ENCODE measurements at places on chromosomes 13 and 19.

DNA sequence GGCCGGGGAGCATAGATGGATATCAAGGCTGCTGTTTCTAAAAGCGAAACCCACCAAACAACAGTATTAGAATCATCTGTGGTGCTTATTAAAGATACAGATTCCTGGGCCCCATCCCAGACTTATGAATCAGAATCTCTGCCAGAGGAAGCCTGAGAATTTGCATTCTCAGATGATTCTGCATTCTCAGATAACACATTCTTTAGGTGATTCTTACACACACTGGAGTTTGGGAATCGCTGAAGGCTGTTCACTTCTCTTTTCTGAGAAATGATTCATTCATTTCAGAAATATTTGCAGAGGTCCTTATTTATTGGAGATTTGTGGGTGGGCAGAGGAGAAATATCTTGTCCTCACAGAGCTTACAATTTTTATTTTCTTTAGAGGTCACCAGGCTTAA, 24.4 kb downstream of the ALOX5AP start:
- no peak for DNase-seq

DNA sequence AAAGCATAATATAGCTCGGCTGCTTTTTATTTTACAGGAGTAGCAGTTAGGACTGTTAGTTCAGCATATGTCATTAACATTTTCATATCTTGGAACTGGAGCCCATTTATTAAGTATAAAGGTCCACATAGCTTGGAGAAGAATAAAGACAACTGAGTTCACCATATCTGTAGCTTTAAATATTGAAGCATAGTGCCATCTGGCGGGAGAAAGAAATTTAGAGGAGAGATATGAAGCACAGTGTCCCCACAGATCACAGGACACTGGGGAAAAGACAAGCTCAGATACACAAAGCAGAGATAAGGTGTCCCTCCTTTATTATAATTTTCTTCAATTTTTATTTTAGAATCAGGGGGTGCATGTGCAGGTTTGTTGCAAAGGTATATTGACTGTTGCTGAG, 104.7 kb upstream of the FREM2 start:
- no peak for DNase-seq

DNA sequence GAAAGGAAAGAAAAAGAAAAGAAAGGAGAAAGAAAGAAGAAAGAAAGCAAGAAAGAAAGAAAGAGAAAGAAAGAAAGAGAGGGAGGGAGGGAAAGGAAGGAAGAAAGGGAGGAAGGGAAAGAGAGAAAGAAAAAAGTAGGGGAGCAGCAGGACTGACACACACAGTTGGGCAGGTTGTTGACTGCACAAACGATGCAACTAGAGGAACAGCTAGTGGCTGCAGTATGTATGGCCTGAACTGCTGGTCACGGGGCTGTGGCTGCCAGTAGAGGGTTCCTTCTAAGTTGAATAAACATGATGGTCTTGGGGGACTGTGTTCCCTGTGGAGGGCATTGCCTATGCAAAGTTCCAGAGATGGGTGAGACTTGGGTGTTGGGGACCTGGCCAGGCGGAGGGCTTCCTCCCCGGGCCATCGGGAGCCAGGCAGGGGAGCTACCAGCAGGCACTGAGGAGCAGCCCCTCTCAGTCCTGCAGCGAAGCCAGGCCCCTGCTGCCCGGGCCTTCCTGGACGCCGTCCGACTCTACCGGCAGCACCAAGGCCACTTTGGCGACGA, 16.7 kb upstream of the COLGALT1 start:
- DNase-seq, result no peak

DNA sequence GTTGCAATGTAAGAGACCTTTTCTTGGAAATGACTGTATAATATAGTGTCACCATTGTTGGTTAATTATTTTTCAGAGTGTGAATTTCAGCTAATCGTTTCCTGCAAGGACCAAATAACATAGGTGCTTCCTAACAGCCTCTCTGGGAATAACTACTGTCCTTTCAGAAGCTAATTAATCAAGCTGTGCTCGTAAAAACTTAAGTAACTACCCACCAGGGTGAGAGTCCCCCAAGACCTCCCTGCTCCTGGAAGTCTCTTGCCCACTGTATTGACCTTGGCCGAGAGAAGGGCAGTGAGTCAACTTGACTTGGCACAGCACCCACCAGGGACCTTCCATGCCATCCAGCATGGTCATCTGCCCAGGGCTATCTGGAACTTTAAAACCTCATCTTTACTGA, 50.3 kb downstream of the UQCRFS1 start:
- DNase-seq, result no peak

DNA sequence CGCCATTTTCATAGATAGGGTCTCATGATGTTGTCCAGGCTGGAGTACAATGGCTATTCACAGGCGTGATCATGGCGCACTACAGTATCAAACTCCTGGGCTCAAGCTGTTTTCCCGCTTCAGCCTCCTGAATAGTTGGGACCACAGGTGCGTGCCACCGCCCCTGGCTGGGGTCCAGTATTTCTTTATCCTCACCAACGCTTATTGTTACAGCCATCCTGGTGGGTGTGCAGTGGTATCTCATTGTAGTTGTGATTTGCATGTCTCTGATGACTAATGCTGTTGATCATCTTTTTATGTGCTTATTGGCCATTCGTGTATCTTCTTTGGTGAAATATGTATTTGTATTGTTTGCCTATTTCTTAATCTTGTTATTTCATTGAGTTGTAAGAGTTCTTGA, 49.0 kb downstream of the SIPA1L3 start:
- no peak for DNase-seq

- DNase-seq, result no peak
These were observed 91.1 kb downstream of the ZC3H13 start for GRCh38 chr13:45961468-45961867.

GRCh38 chr19:46256855-46257254, 27.3 kb downstream of the IGFL1 start:
- no peak for DNase-seq

- no peak for DNase-seq
These were observed 638 bp downstream of the ADGRE5 start for GRCh38 chr19:14381689-14382474.

DNA sequence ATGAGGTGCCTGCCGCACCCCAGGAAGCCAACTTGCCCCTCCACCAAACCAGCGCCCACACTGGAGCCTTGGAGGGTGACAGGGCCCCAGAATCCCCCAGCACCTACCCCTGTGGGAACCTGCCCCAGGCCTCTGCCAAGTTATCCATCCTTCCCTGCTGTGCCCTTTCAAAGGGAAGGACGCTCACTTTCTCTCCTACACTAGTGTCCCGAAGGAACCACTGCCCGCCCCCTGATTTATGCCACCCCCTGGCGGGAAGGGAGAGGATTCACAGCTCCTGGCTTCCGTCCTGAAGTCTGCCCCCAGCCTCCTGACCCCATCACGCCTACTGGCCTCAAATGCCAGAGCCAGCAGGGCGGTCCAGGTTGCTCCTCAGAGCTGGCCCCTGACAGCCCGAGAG, 1.4 kb downstream of the EVI5L start:
- DNase-seq, result no peak

DNA sequence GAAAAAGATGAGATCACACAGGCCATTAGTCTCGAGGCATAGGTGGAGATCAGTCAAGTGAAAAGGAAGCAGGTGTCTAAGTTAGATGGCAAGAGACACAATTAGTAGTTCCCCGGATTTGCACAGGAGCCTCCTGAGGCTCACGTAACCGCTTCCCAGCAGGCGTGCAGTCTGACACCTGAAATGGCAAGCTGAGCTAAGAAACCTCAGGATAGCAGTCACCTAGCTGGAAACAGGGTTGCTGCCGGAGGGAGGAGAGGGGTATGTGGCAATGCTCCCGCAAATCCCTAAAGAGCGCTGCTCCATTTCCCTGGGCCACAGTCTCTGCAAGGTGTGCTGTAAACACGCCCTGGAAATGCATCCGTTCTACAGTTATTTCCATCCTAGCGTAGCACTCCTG, 1151.0 kb downstream of the DIAPH3 start:
- no peak for DNase-seq

DNA sequence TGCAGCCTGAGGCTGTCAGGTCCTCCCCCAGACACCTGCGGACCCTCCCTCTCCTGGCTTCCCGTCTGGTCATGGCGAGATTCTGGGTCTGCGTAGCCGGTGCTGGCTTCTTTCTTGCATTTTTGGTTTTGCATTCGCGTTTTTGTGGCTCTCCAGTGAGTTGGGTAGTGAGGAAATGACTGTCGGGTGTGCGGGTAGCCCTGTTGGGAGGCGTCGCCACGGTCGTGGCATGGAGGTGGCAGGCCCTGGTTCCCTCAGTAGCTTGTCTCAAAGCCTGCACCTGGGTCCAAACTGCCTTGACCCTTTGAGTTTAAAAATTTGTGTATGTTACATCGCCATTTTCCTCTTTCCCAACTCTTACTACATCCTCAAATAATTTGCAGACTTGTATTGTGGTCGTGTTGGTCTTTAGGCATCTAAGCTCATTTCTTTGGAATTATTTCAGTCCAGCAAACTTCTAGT, 344 bp downstream of the NHLRC3 start:
- DNase-seq, result no peak

DNA sequence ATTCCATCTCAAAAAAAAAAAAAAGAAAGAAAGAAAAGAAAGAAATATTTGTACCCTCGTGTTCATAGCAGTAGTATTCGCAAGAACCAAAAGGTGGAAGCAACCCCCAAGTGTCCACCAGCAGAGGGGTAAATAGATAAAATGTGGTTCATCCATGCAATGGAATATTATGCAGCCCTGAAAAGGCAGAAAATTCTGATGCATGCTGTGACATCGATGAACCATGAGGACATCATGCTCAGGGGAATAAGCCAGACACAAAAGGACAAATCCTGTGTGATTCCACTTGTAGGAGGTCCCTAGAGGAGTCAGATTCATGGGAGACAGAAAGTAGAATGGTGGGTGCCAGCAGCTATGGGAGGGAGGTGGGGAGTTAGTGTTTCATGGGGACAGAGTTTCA, 6.4 kb upstream of the LRRC8E start:
- DNase-seq, result no peak

- DNase-seq, result no peak
These were observed 25.1 kb upstream of the CEBPG start for GRCh38 chr19:33348301-33349010.

DNA sequence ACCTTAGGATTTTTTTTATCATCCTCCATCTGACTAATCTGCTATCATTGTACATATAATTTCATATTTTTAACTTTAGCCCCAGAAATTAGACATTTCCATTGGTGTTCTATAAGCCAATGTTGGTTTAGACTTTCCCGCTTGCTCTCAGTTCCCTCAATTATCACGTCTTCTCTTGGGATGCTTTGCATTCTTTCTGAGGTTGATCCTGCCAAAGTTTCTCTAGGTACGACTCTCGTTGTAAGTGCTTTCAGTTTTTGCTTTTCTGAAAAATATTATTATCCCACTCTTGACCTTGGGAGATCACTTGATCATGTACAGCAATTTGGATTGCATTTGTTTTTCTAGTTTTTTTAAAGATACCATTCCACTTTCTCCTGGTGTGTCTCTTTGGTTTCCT, 270.2 kb downstream of the IRS2 start:
- no peak for DNase-seq

- DNase-seq, result no peak
These were observed 15.1 kb upstream of the KATNAL1 start for GRCh38 chr13:30322428-30322827.

DNA sequence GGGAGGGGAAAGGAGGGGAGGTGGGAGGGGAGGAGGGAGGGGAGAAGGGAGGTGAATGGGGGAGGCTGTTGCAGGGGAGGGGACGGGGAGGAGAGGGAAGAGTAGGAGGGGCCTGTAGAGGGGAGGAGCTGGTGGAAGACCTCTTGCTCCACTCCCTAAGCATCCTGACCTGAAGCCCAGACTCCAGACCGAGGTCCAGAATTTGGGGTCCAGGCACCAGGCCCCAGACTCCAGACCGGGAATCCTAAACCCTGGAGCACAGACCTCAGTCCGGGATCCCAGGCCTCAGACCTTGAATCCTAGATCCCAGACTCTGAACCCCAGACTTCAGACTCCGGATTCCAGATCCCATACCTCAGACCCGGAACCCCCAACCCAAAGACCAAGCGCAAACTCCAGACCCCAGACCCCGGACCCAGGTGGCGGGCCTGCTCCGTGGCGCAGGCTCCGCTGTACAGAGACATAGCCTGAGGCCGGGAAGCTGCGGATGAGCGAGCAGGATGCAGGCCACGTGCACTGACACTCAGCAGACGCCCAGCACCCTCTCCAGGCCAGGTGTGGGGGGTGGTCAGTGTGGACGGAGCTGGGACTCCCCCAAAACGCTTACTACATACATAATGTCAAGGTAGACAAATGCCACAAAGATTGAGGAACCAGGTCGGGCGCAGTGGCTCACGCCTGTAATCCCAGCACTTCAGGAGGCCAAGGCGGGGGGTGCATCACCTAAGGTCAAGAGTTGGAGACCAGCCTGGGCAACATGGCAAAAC, 710 bp upstream of the BTBD2 start:
- peak; percentile 9 for DNase-seq

DNA sequence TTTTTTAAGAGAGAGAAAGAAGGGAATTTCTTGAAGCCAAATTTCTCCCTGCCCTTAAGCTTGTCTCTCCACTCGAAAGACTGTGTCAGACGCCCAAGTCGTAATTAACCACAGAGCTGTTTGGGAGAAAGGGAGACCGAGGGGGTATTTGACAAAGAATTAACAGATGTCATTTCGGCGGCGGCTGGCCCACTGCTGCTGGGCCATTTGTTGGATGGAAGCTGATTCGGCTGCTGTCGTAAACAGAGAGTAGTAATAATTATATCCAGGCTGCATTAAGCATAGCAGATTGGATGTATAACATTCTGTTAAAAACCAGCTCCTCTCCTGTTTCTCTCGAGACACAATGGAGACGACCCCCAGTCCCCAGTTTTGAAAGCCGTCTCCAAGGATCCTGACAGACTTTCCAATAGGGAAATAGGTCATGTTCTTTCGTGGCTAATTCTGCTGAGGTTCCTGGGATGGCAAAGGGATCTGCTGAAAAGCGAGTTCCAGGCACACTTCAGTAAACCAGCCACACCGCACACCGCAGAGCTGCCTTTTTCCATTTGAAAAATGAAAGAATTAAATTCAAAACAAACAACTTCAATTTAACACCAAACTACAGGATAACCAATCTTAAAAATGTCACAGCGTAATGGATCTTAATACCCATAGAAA, 71.5 kb downstream of the KCTD15 start:
- DNase-seq, result no peak

GRCh38 chr19:5644037-5644436, 21.2 kb downstream of the SAFB start:
- no peak for DNase-seq

GRCh38 chr13:26590951-26591350, 33.5 kb downstream of the WASF3 start:
- no peak for DNase-seq

DNA sequence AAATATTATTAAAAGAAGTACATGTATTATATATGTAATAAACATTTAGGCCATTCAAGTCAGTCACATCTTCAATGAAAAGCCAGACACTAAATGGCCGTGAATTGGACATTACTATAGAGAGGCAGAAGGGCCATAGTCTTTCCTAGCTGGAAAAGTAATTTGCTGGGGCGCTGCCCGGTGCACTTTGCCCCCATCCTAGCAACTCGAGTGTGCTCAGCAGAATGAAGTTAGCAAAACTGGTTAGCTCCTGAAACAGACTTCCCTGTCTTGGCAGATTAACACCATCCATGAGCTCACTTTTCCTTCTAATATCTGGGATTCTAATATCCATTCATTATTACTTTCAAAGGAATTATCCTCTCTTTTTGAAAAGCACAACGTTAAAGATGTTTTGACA, 2.8 kb upstream of the SPRYD7 start:
- DNase-seq, result no peak

Measured in cerebellar nuclear complex (tissue), 1 donor.